ENCODE measurements at places on chromosomes 3 and 15.

- DNase-seq: no peak
Measured at GRCh38 chr15:64717735-64718495, 57.5 kb downstream of the RBPMS2 start.

DNA sequence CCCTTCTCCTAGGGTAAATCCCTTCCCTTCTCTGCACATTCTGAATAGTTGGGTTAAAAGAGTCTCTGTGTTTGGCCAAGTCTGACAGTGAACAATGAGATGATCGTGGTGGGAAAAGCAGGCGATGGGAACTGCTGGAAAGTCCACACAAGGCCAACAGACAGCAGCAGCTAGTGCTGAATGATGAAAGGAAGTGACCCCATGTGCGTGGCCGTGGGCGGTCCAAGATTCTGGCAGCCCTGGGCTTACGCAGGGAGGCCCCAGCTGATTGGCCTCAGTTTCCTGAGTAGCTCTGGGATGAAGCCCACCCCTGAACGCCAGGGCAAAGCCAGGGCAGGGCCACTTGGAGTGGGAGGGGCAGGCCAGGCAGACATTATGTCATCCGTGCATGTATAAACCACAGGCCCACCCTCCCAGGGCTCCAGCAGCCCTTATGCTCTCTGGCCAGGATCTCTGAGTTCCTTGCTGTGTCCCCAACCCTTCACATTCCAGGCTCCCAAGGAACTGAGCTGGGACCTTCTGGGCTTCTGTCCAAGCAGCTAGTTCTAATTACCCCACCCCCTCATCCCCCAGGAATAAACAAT, 57.8 kb downstream of the CDC25A start:
- no peak for DNase-seq

- DNase-seq: no peak
Measured at GRCh38 chr3:134928392-134928791, 133.3 kb downstream of the EPHB1 start.

- no peak for DNase-seq
Measured at GRCh38 chr15:49190586-49190985, 20.5 kb downstream of the GALK2 start.

- no peak for DNase-seq
Measured at GRCh38 chr3:187673012-187673411, 2.8 kb upstream of the SST start.

DNA sequence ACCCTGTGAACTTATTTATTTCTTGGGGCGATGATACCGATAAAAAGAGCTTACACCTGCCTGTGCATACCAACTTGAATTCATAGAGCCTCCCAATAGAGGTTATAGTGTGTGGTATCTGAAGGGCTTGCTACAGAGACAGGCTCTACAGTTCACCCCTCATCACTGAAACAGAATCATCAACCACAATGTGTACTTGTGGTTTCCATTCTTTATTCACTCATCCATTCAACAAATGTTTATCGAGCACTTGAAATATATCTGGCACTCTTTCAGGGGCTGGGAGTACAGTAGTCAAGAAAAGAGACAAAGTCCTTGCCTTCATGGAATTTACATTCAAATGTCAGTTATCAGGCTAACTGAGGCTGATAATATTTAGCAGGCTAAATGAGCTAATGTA, 134.4 kb upstream of the SKOR1 start:
- DNase-seq: no peak

DNA sequence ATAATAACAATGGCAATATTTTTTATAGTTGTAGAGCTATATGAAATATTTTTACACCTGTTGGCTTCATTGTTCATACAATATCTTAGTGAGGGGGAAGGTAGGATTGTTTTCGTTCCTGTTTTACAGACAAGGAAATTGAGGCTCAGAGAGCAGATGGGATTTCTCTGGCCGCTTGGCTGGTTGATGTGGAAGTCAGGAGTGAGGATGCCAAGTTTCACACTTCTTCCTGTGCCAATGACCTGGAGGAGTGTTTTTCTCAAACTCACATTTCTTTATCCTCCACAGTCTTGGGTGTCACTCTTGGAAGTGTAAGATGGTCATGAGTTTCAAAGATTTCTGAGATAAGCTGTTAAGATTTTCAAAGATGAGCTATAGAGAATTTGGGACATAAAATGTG, 50.6 kb downstream of the LPP start:
- no peak for DNase-seq

DNA sequence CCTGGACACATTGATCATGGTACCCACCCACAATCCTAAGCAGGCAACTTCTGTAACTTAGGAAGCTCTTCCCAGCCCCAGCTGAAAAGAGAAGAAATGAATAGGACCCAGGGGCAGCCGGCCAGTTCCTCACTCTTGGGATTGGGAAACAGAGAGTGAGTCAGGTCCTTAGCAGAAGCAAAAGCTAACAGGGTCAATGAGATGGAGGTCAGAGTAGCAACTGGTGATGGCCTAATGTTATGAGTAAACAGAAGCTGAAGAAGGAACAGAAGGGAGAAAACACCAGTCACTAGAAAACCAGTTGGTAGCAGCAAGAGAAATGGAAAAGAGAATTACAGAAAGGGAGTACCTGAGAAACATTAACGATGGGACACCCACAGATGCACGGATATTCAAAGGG, 20.0 kb downstream of the RIOX2 start:
- no peak for DNase-seq

DNA sequence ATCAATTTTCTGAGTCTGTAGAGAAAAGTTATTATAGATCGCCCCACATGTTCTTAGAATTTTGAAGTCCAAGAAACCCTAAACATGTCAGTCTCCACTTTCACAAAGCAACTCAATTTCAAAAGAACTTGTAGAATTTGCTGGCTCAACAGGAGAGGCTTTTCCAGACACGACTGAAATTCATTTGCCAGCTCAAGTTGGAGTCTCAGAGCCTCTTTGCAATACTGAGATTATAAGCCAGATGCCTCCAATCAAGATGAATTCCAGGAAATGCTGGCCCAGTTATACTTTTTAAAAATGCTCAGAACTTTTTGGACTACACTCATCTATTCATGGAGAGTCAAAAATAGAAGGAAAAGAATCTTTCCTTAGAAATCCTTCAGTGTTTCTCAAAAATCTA, 56.9 kb upstream of the NLGN1 start:
- no peak for DNase-seq

DNA sequence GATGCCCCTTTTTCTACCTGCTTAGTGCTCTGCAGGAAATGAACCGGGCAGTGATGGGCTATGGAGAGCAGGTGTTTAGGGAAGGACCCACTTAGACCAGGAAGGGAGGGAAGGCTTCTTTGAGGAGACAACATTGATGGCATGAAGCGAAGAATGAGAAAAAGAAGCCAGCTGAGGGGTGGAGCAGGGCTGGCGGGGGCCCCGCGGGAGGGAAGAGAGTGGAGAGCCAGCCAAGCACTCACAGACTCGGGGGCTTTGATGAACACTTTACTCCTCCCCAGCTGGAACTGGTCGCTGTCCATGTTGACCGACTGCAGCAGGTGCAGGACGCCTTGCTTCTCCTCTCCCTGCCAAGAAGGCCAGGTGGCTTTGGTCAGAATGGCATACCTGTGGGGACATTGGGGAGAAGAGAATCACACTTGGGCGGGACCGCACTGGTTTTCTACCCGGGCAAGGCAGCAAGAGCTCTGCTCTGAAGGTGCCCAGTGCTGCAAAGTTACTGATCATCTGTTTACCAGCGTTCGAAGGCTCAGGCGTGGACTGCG, 28.4 kb upstream of the LDHAL6B start:
- no peak for DNase-seq

DNA sequence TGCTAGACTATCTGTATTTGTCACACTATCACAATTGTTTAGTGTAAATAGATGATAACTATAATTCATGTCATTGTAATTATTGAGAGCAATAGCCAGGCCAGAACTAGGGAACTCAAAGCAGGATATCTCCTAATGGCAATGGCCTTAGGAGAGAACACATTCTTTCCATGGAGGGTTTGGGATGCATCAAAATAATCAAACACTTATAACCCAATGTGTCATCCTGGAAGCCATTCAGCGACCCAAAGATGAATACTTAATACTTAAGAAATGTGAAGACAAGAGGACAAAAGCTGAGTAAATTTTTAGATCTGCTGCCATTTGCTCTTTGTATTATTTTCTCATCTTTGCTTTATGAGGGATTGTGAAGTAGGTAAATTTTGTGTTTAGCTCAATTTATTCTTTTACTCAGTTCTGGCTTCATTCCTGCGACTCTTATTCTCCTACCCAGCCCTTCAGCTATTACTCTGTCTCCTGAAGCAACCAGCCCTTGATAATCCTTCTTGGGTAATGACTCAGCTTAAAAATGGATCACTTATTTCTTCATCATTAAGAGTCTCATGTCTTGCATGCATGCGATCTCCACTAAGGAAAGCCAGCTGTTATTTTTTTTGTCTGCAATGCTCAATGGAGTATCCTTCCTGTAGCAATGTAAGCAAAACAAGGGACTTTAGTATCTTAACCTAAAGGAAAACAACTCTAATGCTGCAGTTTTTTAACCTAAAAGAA, 2.0 kb downstream of the OR4F15 start:
- no peak for DNase-seq
